IPS DF 19.7 (cell line): ENCODE measurements at places on chromosomes 7 and 10.

DNA sequence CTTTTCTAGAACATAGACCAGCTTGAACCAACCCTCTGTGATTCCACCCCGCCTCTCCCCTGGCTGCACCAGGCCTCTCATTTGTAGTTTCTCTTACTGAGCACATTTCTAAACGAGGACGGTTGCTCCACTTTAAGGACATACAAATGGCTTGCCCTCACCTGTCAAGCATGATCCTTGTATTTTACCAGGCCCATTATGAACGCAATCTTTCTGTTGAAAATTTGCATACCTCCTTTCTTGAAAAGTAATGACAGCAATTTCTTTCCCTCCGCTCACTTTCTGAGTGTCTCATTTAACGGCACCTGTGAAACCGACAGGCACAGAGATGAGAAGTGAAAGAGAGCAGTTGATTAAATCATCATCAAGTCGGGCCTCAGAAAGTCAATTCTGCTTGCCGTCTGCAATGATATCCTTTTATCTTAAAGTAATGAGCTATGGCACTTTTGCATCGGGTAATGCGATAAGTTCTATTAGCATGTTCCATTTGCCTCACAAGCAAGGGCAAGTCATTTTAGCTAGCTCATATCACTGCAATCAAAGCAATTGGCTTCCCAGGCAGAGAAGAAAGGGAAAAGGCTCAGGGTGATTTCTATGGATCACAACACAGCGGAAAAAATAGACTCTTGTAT is 705.6 kb upstream of the GALNT17 start:
- no peak for DNase-seq

- no peak for DNase-seq
Observed at GRCh38 chr10:61931620-61932332, 30.3 kb downstream of the ARID5B start.

GRCh38 chr7:12769444-12769843 is 82.0 kb downstream of the ARL4A start:
- DNase-seq, result no peak

DNA sequence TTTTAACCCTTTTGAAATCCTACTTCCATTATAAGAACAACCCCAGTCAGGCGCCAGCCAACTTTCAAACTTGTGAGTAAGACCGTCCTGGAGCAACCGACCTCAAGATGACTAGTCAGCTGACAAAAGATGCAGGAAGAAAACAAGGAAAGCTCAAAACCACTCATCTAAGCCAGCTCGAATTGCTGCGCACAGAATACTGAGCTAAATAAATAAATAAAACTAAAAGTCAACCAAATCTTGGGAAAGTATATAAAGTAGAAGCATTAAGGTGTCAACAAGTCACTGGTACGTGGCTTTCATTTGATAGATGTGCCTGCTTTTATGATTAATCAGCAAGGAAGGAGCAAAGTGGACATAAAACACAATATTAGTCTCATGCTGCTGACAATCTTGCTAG is 1269.8 kb downstream of the XPNPEP1 start:
- DNase-seq, result no peak

GRCh38 chr10:63166742-63167258 is 33.7 kb downstream of the NRBF2 start:
- DNase-seq, result peak; percentile 7

GRCh38 chr7:106346678-106347217 is 62.0 kb upstream of the NAMPT start:
- DNase-seq, result no peak

- DNase-seq, result no peak
Observed at GRCh38 chr10:10394933-10395658, 622.6 kb upstream of the CELF2 start.

DNA sequence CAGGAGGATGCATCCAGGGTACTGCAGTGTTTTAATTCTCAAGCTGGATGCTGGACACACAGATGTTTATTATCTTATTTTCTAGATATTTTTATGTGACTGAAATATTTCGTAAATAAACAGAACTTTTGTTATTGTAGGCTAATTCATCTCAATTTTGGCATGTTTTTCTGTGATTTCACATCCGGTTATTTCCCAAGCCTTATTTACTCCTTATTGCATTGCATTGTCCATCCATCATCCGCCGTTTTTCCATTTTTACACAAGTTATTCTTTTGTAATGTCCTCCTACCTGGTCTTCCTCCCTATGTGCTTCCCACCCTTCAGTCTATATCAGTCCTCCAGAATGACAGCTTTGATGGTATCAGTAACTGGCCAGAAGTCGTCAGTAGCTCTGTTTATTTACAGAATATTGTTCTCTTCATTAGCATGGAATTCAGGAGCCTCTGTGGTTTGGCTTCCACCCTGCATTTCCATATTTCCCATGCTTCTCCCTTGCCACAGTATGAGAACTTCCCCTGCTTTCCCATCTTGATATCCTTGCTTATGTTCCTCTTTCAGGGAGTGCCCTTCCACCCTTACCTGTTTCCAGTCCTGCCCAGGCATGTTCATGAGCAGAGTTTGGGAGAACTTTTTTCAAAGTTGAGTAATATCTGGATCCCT is 16.1 kb downstream of the GNAI1 start:
- no peak for DNase-seq

- DNase-seq, result no peak
Observed at GRCh38 chr7:19663816-19664462, 44.9 kb downstream of the POLR1F start.

DNA sequence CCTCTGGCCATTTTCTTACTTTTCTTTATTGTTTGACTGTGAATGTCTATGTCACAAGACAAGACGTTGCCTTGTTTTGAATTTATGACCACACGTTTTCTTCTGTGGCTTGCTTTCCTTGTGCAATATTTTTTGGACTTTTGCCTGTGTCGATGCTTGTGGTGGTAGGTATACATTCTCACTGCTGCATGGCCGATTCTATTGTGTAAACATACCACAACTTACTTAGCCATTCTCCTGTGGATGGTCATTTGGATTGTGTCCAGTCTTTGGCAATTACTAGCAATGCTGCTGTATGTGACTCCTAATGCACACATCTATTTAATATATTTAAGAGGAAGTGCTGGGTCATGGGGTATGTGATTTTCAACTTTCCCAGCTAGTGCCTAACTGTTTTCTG is 18.0 kb upstream of the DLG5 start:
- no peak for DNase-seq

- DNase-seq, result no peak
Observed at GRCh38 chr7:140008755-140009610, 53.8 kb downstream of the PARP12 start.

- no peak for DNase-seq
Observed at GRCh38 chr7:131530137-131530536, 26.3 kb downstream of the PODXL start.

GRCh38 chr10:11730779-11731178 is 11.4 kb upstream of the ECHDC3 start:
- no peak for DNase-seq

DNA sequence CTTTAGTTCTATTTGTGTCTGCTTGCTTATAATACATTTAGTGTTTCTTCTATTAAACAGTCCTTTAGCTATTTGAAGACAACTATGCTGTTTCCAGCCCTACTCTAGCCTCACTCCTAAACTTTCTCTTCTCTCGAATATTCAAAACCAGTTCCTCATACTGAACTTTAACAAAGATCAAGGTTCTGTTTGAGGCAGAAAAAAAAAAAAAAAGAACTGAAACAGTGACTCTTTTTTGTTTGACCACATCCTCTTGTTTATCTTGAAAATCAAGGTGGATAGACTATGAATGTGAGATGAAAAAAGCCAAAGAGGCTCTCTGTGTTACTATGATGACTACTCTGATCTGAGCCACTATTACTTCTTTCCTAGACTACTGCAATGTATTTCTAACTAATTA is 154.3 kb downstream of the ZNF365 start:
- DNase-seq, result no peak

DNA sequence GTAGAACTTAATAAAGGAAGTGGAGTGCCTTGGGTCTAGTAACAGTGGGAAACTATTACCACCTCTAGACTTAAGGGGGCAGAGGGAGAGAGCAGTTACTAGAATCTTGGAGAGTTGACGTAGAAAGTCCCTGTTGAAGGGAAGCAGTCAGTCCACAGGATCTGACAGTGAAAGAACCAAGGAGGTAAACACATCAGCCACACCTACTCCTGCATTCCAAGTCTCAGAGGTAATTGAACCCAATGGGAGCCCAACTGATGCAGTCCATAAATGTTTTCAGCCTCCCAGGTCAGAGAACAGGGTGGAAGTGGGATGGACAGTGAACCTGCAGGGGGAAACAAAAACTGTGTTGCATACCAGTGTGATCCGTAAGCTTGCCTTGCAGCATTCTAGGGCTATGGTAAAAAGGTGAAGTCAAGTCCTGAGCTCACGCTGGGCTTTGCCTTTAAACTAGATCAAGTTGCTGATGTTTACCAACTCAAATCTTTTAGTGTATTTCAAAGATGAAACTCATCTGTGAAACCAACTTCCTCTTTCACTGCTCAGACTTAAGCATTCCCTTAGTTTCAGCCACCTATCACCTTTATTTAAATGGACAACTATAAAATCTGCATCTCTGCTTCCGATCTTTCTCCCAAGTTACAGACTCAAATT is 57.2 kb downstream of the SLC16A12 start:
- peak; percentile 33 for DNase-seq

DNA sequence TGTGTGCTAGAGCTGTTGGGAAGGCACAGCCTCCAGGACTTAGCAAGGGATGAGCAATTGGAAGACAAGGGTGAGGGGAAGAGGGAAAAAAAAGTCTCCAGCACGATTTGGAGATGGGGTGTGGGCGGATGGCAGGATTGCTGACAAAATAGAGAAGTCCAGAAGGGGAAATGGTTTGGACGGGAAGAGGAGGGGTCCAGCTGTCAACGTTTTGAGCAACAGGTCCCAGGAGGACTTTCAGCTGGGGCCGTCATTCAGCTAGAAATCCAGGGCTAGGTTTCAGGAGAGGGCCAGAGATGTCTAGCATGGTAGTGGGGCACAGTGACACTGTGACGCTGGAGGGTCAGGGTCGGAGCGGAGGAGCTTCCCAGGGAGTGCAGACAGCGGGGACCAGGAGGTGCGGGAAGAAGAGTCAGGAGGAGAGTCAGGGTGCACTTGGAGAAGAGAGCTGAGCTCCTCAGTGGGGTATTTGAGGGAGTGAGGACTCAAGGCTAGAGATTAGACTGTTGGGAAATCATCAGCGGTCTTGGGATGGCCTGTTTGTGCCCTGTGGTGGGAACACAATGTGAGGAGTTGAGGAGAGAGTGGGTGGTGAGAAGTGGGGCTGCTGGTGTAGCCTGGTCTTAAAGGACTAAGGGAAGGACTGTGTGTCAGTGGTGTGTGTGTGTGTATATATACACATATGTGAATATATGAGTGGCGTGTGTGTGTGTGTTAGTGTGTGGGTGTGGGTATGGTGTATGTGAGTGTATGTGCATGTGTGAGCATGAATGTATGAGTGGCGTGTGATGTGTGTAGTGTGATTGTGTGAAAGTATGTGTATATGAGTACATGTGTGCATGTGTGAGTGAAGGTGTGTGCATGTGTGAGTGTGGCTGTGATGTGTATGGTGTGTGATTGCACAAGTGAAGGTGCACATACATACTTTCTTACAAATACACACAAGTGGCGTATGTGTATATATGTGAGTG is 3.8 kb downstream of the ZYX start:
- DNase-seq, result no peak

- no peak for DNase-seq
Observed at GRCh38 chr10:132740588-132740987, 45.4 kb downstream of the NKX6-2 start.

- no peak for DNase-seq
Observed at GRCh38 chr10:48464871-48465736, 139.8 kb downstream of the ARHGAP22 start.

GRCh38 chr10:25130906-25131305 is 43.9 kb upstream of the GPR158 start:
- no peak for DNase-seq

GRCh38 chr7:146557971-146558469 is 441.4 kb downstream of the CNTNAP2 start:
- DNase-seq, result no peak

- no peak for DNase-seq
Observed at GRCh38 chr7:20862554-20862953, 75.9 kb upstream of the SP8 start.

DNA sequence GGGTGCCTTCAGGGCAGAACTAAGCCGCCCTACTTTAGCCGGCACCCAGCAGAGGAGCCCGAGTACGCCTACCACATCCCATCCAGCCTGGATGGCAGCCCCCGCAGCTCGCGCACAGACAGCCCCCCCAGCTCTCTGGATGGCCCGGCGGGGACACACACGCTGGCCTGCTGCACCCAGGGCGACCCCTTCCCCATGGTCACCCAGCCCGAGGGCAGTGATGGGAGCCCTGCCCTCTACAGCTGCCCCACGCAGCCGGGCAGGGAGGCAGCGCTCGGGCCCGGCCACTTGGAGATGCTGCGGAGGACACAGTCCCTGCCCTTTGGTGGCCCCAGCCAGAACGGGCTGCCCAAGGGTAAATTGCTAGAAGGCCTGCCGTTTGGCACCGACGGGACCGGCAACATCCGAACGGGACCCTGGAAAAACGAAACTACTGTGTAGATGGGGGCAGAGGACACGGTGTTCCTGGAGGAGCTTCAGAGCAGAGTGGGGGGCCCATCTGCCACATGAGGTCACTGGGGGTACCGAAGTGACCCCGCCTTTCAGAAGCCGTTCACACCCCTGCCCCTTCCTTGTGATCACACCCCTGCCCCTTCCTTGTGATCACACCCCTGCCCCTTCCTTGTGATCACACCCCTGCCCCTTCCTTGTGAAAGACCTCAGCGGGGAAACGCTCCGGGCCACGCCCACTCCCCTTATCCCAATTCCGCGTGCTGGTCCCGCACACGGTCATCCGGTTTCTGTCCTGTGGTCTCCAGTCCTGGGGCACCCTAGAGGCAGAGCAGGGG is 30.8 kb upstream of the KNDC1 start:
- DNase-seq, result no peak

DNA sequence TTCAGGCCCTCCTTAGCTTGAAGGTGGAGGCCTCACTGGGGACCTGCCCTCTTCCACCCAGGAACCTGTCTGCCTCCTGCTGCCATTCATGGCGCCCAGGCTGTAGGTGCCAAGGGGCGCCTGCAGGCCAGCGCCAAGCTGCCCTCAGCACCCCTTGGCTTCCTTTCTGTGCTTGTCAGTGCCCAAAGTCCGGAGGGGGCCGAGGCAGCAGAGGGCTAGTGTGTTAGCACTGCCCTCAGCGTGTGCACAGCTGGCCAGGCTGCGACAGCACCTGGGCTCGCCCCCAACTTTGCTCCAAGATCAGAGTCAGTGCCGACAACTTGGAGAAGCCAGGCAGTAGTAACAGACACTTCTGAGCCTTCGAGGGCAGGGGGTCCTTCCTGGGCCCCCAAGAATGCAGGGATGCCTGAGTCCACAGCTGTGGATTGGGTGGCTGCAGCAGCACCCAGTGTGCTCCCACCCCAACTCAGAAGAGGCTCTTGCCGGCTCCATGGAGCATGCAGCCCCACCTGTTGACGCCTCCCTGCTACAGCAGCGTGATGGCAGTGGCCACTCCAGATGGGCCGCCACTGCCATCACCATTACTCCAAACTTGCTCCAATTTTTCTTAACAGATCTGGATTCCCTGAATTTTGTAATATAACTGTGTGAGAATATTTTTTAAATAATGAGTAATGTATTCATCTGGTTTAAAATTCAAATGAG is 41.7 kb downstream of the CACUL1 start:
- DNase-seq, result no peak
